ENCODE measurements at places on chromosomes 13 and 19.

- DNase-seq = no peak
These were observed 3.7 kb downstream of the TINCR start for GRCh38 chr19:5563935-5564612.

DNA sequence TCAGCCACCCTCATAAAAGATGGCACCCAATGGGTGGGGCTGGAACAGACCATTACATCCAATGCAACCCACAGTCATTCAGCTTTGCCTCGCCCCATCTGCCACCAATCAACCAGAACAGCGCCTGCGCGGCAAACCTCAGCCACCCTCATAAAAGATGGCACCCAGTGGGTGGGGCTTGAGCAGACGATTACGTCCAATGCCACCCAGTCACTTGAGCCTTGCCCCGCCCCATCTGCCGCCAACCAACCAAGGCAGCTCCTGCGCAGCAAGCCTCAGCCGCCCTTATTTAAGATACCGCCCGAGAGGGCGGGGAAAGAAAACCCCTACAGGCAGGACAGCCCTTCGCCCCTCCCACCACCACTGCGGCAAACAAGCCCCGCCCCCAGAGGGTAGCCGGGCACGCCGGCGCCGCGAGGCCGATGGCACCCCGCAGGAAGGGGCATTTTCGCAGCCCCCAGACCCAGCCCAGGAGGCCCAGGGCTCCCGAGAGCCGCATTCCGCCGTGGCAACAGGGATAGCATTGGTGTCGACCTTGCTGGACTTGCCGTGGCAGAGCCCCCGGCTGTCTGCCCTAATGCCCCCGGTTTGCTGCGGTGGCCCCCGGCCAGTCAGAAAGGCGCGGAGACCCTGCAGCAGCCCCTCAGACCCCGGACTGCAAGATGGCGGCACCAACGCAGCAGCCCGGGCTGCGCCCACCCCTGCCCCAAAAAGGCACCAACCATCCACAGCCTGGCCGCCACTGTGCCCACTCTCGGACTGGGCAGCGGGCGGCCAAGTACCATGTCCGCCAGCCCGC, 675 bp downstream of the PEG3 start:
- DNase-seq = no peak

DNA sequence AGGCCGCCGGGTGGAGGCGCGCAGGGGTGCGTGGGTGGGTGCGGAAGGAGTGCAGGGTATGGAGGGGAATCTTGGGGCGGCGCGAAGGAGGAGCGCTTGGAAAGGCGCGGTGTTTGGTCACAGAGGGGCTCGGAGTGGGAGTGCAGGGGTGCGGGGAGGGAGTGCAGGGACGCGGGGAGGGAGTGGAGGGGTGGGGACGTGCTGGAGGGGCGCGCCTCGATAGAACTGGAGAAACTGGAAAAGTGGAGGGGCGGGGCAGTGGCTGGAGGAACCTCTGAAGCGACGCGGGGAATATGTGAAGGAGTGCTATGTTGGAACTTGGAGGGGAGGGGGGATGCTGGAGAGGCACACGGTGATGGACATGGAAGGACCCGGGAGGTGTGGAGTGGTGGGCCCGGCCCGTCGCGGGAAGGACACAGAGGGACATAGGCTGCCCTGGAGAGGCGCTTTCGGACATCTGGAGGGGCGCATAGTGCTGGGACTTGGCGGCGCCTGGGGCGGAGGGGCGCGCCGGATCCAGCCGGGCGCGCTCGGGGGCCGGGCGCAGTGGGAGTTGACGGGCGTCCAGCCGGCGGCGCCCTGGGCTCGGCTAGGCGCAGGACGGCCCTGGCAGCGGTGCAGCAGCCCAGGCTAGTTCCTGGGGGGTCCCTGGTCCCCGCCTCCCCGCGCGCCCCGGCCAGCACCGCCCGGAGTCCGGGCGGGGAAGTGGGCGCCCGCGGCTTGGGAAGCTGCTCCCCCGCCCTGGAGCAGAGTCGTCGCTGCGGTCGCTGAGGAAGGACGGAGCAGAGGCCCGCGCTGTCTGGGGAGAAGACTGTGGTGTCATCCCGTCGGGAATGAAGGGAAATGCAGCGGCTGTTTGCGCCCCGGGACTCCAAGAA, 20.8 kb upstream of the SGCG start:
- DNase-seq = no peak

- no peak for DNase-seq
These were observed 373.6 kb downstream of the FGF14 start for GRCh38 chr13:102028206-102028605.

DNA sequence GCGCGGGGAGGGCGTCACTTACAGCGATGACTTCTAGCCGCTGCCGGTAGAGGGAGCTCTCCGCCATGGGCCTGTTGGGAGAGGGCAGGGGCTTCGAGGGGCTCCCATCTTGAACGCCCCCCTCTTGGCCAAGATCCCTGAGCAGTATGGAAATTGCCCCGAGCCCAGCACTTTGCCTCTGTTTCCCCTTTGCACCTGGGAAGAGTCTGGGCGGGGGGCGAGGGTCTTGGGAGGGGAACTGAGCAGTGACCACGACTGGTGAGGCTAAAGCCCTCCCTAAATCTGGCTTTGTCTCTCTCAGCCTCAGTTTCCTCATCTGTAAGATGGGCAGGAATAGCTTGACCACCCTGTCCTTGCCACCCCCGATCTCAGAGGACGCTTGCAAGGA, 2.8 kb downstream of the PALM3 start:
- DNase-seq = peak; percentile 62

- no peak for DNase-seq
These were observed 70.5 kb downstream of the MLLT1 start for GRCh38 chr19:6209233-6209632.

GRCh38 chr19:17268754-17269153, 1.5 kb downstream of the BABAM1 start:
- no peak for DNase-seq

GRCh38 chr13:108154421-108154858, 60.9 kb downstream of the LIG4 start:
- DNase-seq = no peak

DNA sequence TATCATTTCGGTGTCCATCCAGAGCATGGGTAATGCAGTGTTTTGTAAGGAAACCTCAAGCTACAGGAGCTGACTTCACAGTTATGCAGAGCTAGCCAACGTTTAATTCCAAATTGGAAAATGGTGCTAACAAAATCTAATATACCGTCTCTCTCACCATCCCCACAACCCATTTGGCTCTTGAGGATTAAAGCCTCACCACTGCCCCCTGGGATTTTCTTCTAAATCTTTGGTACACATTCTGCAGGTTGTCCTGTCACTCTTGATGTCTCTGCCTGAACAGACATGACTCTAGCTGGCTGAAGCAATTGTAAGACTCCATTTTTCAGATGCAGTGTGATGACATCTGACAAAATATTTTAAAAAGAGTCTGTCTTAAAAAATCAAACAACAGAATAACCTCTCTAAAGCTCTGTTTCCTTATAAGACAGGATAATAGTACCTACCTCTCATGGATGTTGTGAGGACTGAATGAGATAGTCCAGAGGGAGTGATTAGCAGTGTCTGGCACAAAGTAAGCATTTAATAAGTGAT, 451.8 kb downstream of the SUCLA2 start:
- no peak for DNase-seq

DNA sequence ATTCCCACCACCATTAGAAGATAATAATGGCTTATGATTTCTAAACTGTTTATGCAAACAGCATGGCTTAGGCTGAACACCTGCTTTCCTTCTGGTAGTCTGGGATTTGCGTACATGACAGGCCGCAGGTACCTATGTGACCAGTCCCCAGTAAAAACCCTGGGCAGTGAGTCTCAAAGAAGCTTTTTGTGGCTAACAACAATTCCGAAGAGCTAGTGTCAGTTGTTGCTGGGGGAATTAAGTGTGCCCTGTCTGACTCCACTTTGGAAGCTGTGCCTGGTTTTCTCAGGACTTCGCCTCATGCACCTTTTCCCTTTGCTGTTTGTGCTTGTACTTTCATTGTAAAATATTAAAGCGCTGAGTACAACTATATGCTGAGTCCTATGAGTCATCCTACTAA, 250.2 kb upstream of the MIR17HG start:
- DNase-seq = no peak

- DNase-seq = no peak
These were observed 29.9 kb downstream of the SERP2 start for GRCh38 chr13:44403461-44404056.

GRCh38 chr19:32702010-32702409, 10.4 kb downstream of the NUDT19 start:
- no peak for DNase-seq

DNA sequence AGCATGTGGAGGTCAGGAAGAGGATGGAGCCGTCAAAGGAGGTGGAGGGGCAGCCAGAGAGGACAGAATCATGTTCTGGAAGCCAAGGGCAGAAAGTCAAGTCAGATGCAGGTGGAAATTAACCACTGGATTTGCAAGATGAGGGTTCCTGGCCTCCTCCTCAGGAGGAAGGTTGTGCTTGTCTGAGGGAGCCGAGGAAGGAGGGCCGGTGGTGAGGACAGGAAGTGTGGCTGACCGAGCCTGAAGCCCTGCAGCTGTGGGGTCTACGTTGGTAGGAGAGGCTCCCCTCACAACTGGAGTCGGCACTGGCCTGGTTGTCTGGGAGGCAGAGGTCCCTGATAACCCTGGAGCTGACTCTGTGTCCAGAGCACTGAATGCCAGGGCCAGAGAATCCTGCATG, 15.4 kb upstream of the DHDH start:
- DNase-seq = peak; percentile 31

DNA sequence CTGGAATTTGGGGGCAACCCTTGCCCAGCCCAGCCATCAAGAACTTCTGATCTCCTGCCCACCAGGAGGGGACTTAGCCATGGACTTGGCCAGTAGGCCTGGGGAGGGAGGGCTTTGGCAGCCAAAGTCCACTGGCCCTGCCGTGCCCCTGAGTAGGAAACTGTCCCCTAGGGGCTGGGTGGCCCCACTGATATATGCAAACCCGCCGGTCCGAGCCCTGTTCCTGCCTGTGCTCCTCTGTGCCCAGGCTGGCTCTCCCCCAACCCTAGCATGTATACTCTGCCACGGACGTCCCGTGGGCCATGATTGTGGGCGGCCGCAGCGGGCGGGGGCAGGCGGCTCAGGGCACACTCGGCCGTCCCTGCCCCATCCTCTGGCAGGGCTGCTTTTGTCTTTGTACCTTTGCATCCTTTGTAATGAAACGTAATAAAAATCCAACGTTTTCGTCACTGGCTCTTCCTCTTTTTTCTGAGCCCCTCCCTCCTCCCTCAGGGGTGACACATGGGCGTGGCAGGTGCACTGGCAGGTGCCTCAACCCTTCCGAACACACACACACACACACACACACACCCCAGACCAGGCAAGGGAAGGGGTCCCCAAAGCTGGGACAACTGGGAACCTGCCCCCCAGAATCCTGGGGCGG, 9.1 kb downstream of the COMP start:
- no peak for DNase-seq

DNA sequence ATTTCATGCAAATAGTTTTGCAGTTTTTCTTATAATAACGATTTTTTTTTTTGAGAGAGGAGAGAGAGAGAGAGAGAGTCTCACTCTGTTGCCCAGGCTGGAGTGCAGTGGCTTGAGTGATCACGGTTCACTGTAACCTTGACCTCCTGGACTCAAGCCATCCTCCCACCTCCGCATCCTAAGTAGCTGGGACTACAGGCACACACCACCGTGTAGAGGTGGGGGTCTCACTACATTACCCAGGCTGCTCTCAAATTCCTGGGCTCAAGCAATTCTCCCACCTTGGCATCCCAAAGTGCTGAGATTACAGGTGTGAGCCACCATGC, 26.8 kb upstream of the GJB6 start:
- no peak for DNase-seq

DNA sequence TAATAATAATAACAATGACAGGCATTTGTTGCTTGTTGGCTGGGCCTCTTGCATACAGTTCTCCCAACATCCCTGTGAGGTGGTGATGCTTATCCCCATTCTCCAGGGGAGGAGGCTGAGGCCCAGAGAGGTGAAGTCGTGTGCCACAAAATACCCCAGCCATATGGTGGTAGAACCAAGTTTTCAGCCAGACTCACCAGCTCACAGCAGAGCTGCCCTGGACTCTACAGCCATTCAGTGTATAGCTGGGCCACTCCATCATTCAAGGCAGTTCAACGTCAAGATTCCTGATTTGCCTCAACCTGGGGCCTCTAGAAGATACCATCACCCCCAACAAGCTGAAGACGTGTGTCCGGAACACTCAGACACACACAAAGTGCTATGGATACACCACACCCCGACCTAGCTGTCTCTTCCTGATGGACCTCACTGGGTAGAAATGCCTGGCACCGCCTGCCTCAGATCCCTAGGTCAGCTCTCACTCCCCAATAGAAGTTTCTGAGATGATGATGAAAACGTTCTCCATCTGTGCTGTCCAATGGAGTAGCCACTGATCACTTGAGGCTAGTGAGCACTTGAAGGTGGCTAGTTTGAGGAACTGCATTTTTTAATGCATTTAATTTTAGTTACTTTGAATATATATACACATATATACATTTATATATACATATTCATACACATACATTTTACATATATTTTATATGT, 4.3 kb upstream of the CEACAM19 start:
- DNase-seq = no peak

DNA sequence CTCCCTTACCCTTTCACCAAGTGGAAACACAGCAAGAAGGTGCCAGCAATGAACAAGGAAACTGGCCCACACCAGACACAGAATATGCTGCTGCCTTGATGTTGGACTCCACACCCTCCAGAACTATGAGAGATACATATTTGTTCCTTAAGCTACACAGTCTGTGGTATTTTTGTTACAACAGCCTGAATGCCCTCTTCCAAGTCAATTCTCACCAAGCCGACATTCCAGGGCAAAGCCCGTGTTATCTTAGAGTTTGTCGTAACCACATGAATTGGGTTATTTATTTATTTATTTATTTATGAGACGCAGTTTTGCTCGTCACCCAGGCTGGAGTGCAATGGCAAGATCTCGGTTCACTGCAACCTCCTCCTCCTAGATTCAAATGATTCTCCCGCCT, 14.9 kb downstream of the FGF21 start:
- DNase-seq = no peak

DNA sequence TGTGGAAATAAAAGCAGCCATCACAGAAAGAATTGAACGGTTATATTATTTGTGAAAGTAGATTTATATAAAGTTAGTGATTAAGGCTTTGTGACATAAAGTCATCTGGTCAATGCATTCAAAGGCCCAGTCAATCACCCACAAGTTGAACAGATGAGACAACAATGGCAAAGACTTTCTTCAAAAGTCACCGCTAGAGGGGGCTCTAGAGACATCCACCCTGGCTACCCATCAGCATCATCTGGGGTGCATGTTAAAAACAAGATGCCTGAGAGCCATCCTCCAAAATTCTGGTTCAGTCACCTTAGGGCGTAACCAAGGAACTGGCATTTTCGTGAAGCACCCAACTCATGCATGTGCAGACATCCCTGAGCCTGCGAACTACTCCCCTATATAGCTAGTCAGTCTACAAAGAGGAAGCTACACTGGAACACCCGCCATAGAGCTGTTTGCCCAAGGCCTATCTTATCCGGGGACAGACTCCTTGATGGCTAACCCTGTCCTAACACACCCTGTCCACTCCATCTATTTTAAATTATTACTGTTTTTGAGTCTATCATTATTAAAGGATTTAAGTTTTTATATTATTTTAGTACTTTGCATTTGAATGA, 970.5 kb downstream of the UQCRFS1 start:
- DNase-seq = no peak

DNA sequence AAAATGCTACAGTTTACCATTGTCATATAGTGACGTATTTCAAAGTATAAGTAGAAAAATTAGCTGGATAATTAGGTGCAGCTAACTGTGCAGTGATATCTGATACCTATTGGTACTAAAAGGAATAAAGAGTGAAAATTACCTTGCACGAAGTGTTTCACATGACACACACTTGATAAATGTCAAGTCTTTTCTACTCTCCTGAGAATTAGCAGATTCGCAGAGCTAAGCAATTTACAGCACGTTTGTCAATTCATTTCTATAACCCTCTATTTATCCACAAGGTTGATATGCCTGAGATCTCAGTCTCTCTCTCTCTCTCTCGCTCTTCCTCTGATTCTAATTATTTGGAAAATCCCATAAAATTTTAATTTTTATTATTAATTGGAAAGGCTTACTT, 1109.0 kb downstream of the EFNB2 start:
- no peak for DNase-seq

Data from GM19239 (cell line).